ENCODE measurements at places on chromosomes 6 and 20. TPM values are rescaled to one million over a fixed set of nuclear protein-coding genes. Genes with fewer than 3 reads are reported as not detected.

The DPPA5 gene
- total RNA-seq, result not detected

The ELOVL4 gene
- total RNA-seq, result 0.45 TPM

The PAX1 gene
- total RNA-seq, result not detected

The RSPO3 gene
- total RNA-seq, result 0.34 TPM

The SKIC2 gene
- total RNA-seq, result 36.5 TPM

The HRH3 gene
- not detected for total RNA-seq

The LPA gene
- not detected for total RNA-seq

The GPLD1 gene
- 1.0 TPM for total RNA-seq

Data from right cardiac atrium (tissue), 5 donors.